ENCODE measurements at places on chromosomes 2 and 18.

DNA sequence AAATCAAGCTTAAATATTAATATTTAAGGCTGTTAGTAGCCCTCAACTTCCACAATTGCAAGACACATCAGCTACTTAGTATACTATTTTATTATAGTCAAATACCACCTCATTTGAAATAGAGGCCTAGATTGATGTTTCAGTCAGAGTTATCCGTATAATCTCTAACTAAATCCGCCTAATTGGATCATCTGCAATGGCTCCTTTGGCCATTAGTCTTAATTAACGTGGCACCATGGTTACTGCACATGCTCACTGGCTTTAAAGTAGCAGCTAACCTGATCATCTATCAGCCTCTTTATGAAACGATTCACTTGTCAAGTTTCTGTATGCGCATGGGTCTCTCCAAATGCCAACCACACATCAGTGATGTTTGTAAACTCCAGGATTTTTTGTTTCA is 112.3 kb downstream of the COLEC12 start:
- DNase-seq = peak; percentile 97

DNA sequence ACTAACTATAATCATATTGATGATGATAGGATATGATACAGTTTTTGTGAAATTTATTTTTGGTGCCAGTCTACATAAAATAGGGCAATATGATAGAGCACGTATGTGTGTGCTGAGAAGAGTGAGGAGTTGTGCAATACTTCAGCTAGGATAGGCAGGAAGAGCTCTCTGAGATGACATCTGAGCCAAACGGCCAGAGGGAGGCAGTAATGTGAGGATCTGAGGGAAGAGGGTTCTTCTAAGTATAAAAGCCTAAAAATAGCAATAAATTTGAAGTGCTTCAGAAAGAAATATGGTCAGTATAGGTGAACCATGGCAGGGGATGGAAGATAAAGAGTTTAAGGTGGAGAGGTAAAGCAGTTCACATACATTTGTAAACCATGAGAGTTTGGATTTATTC is 102.5 kb downstream of the OLA1 start:
- no peak for DNase-seq

DNA sequence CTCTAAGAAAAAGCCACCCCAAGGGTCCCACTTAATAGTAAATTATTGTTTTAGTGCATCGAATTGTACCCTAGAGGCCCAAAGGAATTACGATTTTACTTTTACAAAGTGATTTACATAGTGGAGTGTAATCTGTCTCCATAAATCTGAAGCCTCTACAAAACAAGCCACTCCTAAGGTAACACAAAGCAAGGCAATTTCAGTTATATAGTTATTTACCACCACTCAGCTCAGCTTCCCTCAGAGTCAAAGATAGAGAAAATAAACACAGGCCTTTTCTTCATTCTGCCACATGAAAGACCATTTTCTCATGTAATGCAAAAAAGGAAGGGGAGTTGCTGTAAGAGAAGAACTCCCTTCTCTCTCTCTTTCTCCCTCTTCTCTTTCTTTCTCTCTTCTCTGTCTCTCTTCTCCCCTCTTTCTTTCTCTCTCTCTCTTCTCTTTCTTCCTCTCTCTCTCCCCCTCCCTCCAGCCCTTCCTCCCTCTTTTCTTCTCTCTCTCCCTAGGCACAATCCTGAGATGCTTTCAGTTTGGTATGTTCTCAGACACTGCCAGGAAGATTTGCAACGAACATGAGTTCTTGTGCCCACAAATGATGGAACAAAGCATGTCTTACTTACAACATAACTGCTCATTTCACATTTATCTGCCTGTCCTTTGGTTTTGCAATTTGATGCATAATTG is 264.5 kb downstream of the BCL2 start:
- no peak for DNase-seq

DNA sequence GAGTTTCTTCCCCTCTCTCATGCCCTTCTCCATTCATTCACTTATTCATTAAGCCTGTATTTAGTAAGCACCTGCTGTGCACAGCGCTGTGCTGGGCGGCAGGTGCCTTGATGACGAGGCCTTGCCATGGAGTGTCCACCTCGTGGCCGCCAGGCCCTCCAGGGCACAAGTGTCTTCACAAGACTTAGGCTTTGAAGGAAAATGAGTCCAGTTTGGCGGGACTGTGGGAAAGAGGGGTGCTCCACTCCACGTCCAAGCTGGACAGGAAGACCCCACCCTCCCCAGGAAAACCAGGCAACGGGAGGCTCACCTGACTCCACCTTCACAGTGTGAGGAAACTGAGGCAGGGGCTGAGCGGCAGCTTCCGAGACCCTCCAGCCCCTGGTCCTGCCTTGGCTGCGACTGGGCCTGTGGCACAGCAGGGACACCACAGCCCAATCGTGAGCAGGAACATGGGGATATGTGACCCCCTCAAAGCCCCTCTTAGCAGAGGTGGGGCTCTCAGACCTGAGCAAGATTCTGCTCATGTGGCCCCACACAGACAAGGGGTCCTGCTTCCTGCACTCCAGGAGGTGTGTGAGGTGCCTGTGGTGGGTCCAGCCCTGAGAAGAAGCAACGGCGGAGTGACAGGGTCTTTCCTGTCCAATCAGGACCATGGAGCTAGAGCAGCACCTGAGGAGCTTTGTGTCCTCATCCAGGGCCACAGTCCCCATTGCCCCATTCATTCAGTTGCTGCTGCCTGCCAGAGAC is 110.3 kb upstream of the ODC1 start:
- no peak for DNase-seq

- no peak for DNase-seq
These were observed 205.1 kb downstream of the BABAM2 start for GRCh38 chr2:28095622-28096021.

DNA sequence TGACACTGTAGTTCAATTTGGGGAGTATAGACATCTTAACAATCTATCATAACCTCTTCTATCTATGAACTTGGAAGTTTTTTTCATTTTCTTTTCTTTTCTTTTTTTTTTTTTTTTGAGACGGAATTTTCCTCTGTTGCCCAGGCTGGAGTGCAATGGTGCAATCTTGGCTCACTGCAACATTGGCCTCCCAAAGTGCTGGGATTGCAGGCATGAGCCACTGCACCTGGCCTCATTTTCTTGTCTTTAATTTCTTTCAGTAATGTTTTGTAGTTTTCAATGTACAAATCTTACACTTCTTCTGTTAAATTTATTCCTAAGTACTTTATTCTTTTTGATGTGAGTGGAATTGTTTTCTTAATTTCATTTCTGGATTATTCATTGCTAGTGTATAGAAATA is 14.6 kb downstream of the ASAP2 start:
- no peak for DNase-seq

DNA sequence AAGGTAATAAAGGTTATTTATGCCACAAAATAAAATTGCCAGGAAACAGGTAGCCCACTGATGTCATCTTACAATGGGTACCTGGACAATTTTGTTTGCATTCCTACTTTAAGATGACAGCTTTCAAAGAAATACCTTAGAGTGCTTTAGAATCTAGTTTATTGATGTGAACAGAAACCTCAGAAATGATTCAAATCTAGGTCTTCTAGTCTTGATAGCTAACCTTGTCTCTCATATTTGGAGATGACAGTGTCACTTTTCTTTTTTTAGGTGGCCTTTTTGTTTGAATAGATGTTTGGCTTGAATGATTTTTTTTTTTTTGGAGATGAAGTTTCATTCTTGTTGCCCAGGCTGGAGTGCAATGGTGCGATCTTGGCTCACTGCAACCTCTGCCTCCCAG is 69.1 kb downstream of the PIK3C3 start:
- DNase-seq = no peak

GRCh38 chr2:229032608-229033234 is 238.4 kb downstream of the PID1 start:
- no peak for DNase-seq

DNA sequence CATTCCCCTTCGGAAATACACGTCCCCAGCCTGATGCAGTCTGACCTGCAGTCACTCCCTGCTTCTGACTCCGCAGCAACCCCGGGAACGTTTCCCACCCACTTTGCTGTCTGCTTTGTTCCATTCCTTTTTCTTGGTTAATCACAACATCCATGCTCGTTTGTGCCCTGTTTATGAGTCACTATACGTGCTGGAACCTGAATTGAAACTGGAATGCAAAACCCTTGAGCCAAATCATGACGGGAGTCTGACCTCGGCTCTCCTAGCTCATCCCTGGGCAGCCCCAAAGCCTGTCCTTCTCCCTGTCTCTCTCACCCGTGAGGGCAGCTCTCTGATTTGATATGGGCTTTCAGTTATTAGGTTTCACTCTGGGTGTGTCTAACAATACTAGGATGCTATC is 57.1 kb upstream of the RNF152 start:
- no peak for DNase-seq

GRCh38 chr2:206518997-206519396 is 75.7 kb downstream of the ADAM23 start:
- no peak for DNase-seq

GRCh38 chr18:424071-424661 is 76.3 kb downstream of the COLEC12 start:
- no peak for DNase-seq

GRCh38 chr2:232668805-232669444 is 28.2 kb upstream of the GIGYF2 start:
- peak; percentile 60 for DNase-seq

GRCh38 chr2:151070253-151070652 is 191.4 kb downstream of the RBM43 start:
- no peak for DNase-seq

DNA sequence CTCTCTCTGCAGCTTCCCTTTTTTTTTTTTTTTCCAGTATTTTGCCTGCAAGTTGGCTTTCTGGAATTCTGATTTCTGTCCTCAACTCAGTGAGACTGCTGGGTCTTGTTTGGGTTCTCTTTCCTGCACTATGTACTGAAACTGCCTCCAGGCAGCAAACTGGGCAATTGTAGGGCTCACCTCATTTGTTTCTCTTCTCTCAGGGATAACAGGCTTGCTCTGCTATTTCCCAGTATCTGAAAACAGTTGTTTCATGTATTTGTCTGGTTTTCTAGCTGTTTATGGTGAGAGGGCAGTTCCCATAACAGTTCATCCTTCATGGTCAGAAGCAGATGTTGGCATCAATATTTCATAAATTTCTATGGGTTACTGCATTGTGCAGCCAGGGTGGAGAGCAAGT is 206.0 kb downstream of the CYRIA start:
- DNase-seq = no peak

GRCh38 chr2:132876745-132877391 is 206.9 kb upstream of the LYPD1 start:
- DNase-seq = no peak

DNA sequence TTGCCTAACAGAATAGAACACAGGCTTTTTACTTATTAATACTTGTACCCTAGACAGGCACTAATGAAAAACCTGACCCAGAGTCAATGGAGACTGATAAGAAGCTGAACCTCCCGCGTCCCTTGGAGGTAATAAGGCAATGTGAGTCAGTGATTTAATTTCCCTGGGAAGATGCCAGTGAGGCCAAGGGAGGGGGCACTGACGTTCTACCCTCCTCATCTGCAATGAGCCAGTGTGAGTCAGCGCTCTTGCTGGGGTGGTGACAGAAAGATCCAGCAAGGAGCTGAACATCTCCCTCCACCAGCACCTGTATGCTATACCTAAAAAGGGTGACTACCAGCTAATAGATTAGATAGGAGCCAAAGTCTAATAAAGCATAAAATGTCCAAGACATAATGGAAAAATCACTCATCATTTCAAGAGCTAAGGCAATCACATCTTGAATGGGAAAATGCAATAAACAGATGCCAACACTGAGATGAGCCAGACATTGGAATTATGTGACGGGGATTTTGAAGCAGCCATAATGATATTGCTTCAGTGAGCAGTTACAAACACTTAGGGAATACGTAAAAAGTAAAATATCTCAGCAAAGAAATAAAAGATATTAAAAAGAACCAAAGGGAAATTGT is 116.9 kb downstream of the TPGS2 start:
- no peak for DNase-seq

GRCh38 chr18:13638719-13639595 is 87.4 kb downstream of the FAM210A start:
- no peak for DNase-seq

- no peak for DNase-seq
These were observed 52.9 kb downstream of the PPP1R1C start for GRCh38 chr2:182038576-182038975.

- DNase-seq = no peak
These were observed 164.9 kb upstream of the ZFP36L2 start for GRCh38 chr2:43391201-43391877.

GRCh38 chr2:205773989-205774388 is 91.7 kb downstream of the NRP2 start:
- no peak for DNase-seq

DNA sequence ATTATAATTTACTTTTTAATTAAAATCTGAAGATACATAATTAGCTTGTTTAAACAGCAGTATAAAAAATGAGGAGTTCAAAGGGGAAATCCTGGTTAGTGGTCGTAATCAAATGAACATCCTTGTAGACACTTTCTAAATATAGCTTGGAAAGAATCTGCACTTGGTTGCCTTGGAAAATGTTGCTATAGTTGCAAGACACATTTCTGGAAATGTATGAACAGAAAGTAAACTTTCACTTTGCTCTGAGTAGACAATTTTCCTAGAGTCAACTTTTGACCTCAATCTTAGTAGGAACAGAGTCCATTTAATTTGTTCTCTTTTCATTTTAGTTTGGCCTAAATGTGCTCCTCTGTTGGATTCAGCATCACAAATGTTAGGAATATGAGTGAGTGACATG is 38.3 kb downstream of the GCA start:
- no peak for DNase-seq

DNA sequence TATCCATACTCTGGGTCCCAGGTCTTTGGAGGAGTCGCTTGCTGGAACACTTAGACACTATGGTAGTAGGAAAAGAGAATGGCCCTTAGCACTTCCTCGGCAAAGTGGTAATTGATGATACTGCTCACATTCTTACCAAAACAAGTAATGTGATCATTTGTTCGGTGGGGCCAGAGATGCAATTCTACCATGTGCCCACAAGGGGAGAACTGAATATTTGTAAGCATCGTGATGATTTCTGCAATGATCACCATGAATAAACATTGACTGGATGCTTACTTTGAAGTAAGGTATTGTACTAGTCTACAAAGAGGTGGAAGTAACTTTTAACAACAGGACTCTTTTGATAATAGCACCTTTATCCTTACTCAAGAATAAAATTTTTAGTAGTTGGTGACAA is 109.7 kb downstream of the CD8B2 start:
- no peak for DNase-seq

GRCh38 chr2:237968048-237968862 is 1.4 kb downstream of the UBE2F start:
- DNase-seq = no peak

DNA sequence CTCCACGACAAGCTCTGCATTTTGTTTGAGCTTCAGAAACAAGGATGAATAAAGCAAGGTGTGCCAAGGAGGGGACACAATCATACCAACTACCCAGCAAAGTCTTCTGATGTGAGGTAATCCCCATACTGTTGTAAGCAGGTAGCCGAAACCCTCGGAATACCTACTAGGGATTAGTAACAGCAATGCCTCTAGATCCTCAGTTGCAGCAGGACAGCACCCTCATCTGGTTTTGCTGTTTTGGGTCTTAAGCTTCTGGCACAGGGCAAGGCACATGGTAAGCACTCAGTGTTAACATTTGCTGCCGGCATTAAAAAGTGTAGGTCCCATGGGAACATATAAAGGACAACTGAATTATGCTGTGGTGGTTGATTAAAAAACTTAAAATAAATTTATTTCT is 16.0 kb upstream of the LINC00305 start:
- no peak for DNase-seq

Measured in SK-N-DZ (cell line).